Inflammatory macrophage (primary cell): ENCODE measurements at places on chromosomes 3 and 15.

DNA sequence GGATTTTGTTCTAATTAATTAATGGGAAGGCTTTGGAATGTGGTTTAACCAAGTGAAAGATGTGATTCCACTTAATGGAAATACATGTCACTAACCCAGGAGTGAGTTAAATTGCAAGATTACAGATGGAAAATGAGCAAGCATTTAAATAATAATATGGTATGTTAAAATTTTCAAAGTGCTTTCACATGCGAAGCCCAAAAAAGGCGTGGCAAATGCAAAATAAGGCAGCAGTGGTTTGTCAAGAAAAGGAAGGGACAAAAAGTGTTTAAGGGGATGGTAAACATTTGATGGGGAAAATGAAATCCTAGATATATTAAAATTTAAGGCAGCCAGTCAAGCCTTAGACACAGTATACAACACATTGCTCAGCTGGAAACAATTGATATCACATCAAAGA lies 2.9 kb downstream of the TICRR start:
- DNase-seq, result no peak

- DNase-seq, result no peak
Observed at GRCh38 chr3:101117980-101118379, 124.8 kb upstream of the ABI3BP start.

GRCh38 chr15:90938261-90938660 lies 3.2 kb downstream of the UNC45A start:
- DNase-seq, result no peak

DNA sequence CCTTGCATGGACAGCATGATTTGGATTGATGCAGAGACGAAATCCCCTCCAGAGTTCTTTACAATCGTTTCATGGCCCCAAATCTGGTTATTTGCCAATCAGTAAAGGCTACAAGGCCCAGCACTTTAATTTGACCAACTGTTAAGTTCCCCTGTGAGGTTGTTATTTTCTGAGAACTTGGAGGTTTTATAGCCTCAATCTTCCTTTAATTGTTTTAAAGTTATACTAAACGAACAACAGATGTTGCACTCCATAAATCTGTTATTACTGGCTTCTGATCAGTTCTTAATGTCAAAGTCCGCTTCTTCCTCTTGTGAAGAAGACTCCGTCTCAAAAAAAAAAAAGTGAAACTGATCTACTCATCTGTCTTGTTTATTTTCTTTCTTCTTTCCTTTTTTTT lies 30.8 kb downstream of the LARP6 start:
- DNase-seq, result no peak

GRCh38 chr3:143830786-143831185 lies 17.5 kb downstream of the SLC9A9 start:
- DNase-seq, result no peak

DNA sequence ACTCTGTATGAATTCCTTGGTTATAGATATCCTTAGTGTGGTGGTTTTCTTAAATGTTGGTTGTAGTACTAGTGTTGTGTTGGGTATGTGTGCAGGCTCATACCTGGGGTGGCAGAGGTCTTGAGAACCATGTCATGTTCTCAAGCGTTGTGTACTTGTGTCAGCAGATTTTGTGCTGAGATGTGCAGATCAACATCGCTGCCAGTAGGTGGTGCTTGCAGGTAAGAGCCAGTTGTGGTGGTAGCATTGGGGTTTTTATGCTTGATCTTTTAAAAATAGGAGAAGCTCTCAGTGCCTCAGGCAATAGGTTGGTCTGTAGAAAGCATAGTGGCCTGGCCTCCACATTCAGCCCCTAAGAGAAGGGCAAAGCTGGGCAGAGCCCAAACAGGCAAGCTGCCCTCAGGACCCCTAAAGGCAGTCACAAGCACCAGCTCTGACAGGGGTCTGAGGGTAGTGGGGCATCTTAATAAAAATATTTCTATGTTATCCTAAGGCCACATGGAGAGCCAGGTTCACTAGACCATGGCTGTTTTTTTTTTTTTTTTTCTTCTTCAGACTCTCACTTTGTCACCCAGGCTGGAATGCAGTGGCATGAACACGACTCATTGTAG lies 164.0 kb downstream of the IL20RB start:
- DNase-seq, result peak; percentile 1

DNA sequence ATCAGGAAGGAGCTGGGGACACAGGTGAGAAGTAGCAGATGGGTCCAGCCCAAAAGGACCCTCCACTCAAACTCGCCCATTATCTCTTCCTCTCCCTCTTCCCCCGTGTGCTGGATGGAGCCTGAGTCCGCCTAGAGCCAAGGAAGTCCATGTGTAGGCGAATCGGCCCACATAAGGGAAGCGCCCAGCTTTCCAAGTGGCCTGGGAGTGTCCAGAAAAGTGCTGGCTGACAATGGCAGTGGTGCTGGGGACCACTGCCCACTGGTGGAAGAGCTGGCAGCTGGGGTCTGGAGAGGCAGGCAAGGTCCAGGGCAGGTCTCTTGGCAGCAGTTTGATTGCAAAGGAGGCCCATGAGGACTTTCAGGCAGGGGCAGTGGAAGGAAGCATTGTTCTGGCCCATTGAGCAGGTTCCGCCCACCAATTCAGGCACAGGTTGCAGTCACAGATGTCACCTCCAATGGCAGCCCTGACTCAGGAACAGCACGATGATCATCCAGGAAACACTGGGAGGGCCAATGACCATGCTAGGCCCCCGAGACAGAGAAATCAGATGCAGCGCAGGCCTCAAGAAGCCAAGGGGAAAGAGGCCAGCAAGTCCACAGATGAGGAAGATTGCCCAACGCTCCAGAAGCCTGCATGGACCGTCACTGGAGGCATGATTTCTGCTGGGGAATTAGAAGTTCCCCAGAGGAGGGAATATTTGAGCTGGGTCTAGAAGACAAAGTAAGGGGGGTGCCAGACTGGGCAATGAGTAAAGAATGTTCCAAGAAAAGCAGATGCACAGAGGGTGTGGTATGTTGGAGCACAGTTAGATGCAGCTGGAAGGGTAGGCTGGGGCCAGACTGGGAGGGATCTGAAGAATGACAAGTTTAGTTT lies 3.0 kb downstream of the MFGE8 start:
- no peak for DNase-seq

DNA sequence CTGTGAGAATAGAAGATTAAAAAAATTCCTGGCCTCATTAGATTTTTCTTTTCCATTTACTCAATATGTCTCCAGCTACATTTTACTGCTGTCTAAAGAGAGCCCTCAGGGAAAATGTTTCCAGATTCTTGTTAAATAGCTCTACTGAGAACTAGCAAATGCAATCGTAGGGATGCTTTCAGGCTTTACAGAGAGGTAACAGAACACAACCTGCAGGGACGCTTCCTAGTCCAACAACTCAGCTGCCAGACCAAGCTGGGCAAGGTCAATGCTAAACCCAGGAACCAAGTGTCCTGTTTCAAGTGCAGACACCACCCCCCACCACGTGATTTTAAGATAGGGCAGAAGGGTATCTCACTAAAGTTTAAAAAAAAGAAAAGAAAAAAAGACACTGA lies 25.2 kb downstream of the ARHGEF3 start:
- DNase-seq, result no peak

- DNase-seq, result peak; percentile 43
Observed at GRCh38 chr15:88913017-88913849, at the start of gene MFGE8. Gene MFGE8 (minus strand): TSS chr15:88913379. CDS start chr15:88913319, 60 bp downstream.

GRCh38 chr3:14457999-14458398 lies 55.6 kb downstream of the SLC6A6 start:
- DNase-seq, result no peak

- DNase-seq, result no peak
Observed at GRCh38 chr3:112253301-112253971, 40.6 kb downstream of the SLC9C1 start.

DNA sequence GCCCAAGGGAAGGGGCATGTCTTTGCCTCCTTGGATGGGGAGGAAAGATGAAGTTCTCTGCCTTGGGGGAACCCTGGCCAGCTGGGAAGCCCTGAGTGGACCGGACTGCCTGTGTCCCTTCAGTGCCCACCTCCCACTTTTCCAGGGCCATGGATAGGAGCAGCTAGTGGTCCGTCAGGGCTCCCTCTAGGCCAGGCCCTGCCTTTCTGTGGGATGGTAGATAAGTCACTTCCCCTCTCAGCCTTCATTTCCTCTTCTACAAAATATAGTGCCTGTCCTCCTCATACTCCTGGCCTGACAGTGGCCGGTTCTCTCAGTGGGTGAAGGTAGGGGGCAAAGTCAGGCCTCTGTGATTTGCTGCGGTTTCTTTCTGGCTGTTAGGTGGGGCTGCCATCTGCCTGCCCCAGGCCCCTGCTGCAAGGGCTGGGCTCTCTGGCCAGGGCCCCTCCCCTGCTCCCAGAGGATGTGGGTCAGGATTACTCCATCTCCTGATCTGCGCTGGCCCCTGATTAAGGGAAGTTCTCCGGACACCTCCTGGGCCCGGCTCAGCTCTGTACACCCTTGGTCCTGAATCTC lies 1.4 kb downstream of the PLEKHO2 start:
- DNase-seq, result peak; percentile 90

- no peak for DNase-seq
Observed at GRCh38 chr3:179967622-179968021, 69.1 kb downstream of the PEX5L start.

- no peak for DNase-seq
Observed at GRCh38 chr3:171803044-171803443, 7.2 kb downstream of the PLD1 start.

GRCh38 chr15:68386587-68387288 lies 45.2 kb downstream of the ITGA11 start:
- DNase-seq, result no peak

- peak; percentile 83 for DNase-seq
Observed at GRCh38 chr3:32421991-32422859, 30.6 kb downstream of the CMTM7 start.

DNA sequence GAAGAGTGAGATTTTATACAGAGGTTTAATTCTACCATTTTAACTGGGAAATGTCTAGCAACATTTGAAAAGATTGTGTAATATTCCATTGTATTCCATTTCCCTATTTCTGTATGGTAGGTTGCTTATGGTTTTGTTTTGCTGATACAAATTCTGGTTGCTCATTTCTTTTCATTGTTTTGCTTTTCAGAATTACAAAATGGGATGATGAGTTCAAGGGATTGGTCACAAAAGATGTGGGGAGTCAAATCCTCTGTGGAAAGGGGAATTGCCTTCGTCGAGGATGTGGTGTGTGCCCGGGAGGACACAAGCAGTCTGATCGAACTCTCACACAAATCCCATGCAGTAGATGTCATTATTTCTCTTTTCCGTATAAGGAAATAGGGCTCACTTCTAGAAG lies 18.3 kb downstream of the SLCO3A1 start:
- DNase-seq, result peak; percentile 67

DNA sequence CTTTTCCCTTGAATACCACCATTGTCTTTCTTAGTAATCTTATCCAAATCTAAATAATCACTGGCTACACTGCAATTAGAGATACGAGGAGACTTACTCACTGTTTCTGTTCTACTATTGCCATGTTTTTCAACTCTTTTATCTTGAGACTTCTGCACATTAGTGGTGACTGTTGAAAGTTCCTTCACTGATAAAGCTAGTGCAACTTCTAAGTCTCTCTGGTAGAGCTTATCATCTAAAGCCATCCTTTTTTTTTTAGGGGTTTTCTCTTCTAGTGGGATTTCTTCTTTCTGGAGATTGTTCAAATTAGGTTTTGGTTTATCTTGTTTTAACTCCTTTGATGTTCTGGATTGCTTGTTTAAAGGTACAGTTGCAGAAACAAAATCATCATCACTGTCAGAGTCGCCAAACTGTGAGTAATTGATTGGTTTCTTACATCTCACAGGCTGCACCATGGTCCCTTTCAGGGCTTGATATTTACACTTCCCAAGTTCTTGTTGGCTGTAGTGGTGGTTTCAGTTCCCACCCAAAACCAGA lies 37.7 kb downstream of the NCK1 start:
- DNase-seq, result no peak

DNA sequence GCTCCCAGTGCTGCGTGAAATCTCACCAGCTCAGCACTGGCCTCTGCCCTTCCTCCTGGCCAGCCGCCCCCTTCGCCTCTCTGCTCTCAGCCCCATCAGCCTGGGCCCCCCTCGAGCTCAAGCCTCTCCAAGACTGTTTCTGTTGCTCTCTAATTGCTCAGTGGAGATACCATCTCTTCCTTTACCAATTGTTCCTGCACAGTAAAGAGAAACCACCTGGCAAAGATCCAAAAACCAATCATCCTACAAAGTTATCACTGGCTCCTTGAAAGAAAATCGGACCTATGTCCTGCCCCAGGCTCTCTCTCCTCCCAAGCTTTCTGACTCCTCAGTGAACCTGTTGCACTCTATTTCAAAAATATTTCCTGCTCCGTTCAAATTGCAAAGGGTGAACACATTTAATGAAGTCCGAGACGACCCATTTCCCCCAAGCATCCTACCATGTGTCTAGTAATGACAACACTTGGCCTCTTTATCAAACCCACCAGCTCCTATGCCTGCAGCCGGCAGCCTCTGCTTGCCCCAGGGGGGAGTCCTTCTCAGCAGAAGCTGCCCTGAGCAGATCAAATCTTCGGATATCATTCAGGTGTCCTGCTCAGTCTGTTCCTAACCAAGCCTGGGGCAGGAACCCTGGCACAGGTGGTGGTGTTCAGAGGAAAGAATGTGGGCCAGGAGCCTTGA lies 53.7 kb upstream of the FAM174B start:
- DNase-seq, result no peak

DNA sequence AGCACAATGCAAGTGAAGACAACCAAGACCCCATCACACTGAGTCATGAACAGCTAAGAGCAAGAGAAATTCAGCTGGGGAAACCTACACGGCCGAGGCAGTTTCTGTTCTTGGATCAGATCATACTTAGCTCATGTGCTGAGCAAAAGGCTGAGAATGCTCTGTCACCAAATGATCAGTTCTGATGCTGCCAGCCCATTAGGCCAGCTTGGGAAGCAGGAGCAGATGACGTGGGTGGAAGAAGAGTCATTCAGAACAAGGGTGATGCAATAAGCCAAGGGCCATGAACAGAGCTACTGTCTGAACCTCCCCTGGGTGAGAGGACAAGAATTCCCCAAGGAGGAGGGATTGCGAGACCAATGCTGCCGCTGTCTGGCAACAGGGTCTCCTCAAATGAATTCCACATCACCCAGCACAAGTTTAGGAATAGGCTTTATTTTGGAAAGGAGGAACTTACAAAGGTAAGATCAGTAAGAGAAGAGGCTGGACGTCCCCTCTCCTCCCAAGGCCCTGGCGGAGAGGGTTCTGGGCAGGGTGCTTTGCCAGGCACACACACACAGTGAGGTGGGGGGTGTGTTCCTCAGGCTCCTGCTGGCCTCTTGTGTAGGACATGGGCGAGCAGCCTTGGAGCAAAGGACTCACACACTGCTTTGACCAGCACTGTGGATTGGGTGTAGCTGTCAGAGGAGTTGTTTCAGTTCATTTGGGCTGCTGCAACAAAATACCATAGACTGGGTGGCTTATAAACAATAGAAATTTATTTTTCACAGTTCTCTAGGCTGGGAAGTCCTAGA lies 65.6 kb upstream of the CTXND1 start:
- DNase-seq, result peak; percentile 75

DNA sequence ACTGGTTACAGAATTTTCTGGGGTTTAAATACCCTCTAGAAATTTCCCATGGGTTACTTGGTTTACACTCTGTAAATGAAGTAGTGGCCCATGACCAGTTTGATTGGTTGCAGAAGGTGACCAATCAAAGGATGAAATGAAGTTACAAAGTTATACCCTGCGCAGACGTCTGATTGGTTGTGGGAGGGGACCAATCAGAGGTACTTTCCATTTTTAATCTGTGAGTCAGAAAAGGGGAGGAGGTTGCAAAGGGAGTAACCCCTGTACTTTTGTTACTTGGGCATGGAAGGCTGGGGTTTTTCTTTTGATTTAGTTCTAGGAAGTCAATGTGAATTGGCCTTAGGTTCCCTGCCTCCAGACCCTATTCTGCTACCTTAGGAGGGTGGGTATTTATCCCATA lies 18.7 kb upstream of the APH1B start:
- no peak for DNase-seq
